ENCODE measurements at places on chromosomes 2 and 18.

- DNase-seq: no peak
Observed at GRCh38 chr2:99152199-99152895, 2.4 kb downstream of the TSGA10 start.

GRCh38 chr18:39344487-39344886 lies 1778.9 kb upstream of the CELF4 start:
- DNase-seq: no peak

GRCh38 chr18:23591011-23591410 lies 4.7 kb upstream of the NPC1 start:
- no peak for DNase-seq

DNA sequence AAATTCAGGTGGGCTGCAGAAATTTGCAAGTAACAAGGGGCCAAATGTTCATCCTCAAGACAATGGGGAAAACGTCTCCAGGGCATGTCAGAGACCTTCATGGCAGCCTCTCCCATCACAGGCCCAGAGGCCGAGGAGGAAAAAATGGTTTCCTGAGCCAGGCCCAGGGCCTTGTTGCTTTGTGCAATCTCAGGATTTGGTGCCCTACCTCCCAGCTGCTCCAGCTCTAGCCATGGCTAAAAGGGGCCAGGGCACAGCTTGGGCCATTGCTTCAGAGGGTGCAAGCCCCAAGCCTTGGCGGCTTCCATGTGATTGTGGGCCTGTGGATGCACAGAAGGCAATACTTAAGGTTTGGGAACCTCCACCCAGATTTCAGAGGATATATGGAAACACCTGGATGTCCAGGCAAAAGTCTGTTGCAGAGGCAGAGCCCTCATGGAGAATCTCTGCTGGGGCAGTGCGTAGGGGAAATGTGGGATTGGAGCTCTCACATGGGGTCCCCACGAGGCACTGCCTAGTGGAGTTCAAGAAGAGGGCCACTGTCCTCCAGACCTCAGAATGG lies 29.2 kb downstream of the RPRD1A start:
- no peak for DNase-seq

- no peak for DNase-seq
Observed at GRCh38 chr2:201470821-201471731, 19.5 kb downstream of the STRADB start.
